Osteoblast (primary cell): ENCODE measurements at places on chromosomes 1 and 21. TPM values are rescaled to one million over a fixed set of nuclear protein-coding genes. Genes with fewer than 3 reads are reported as not detected.
A peak's percentile ranks its signal among the peaks of the same experiment; 100 is the strongest.

- H3K4me1 ChIP-seq = peaks cover 41% of the 10 kb centered on the region
- H3K27ac ChIP-seq = no peak overlapping the region
- no peaks in the 10 kb centered on the region for H3K27me3 ChIP-seq
- peaks cover 5% of the 10 kb centered on the region for H3K36me3 ChIP-seq
Measured at GRCh38 chr1:9293241-9293532, 493 bp downstream of the SPSB1 start.

DNA sequence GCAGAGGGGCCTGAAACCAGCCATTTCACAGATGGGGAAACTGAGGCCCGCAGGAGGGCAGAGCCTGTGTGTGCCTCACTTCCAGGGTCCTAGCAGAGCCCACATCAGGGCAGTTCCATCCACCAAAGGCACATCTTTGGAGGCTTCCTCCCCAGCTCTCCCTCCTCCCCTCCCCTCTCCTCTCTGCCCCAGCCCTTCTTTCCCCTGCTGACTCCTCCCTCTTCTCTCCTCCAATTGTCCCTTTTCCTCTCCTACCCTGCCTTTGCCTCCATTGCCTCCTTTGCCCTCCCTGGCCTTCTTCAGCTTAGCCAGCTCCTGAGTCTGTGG is 56.6 kb downstream of the TMEM53 start:
- peak overlapping the region; percentile 77 for H3K4me3 ChIP-seq
- H3K27ac ChIP-seq = peak overlapping the region; percentile 23
- no peak for DNase-seq
- H3K4me1 ChIP-seq = peaks cover 44% of the 10 kb centered on the region

- peaks cover 3% of the 10 kb centered on the region for H3K4me1 ChIP-seq
- H3K27ac ChIP-seq = no peak overlapping the region
- no peaks in the 10 kb centered on the region for H3K27me3 ChIP-seq
- H3K4me3 ChIP-seq = no peak overlapping the region
Measured at GRCh38 chr21:45551316-45551715, 9.1 kb upstream of the SLC19A1 start.

DNA sequence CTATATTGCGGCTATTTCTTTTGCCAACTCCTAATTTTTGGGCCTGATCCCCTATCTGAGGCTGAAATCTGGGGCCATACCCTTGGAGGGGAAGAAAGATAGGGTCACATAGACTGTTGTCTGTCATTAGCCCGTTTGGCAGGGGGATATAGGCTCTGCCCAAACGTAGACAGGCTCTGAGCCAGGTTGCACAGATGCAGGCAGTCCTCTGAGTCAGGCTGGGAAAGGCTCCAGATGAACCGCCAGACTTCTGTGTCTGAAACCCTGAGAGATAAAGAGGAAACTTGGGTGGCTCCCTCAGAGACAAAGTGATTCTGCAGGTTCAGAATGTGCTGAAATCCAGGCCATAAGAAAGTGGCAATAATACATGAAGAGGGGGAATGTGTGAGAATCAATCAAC is 4.0 kb upstream of the CAP1 start:
- DNase-seq = peak; percentile 78
- no peaks in the 10 kb centered on the region for H3K27me3 ChIP-seq
- no peaks in the 10 kb centered on the region for H3K36me3 ChIP-seq
- no peak overlapping the region for H3K4me3 ChIP-seq
- H3K4me1 ChIP-seq = peaks cover 24% of the 10 kb centered on the region

GRCh38 chr1:232793944-232794343 is 11.3 kb upstream of the MAP10 start:
- no peak overlapping the region for H3K4me3 ChIP-seq
- DNase-seq = peak; percentile 8
- no peaks in the 10 kb centered on the region for H3K27me3 ChIP-seq

DNA sequence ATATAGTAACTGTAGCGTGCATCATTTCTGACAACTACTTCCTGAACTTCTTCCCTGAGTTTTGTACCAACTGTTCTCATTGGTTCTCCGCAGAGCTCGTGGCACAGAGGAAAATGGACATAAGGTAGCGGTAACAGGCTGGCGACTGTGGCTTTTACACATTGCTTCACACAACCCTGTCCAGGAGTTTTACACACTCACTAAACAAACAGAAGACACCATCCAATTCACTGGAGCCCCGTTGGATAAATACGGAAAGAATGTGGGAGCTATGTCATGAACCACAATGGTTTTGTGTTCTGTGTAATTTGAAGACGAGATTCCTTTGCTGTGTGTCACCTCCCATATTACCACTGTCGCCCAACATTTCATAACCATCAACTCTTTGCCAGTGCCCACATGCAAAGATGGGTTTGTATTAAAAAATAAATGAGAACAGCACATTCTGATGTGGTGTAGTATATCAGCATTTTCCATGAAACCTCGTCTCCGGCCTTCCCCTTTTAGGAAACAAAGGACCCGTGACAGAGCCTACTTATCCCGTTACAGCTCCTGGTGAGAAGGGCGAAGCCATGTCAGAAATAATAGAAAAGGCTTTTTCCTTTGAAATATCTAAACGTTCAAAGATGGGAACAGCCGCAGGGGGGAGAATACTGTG is 47.4 kb upstream of the ENAH start:
- peak; percentile 90 for DNase-seq
- no peaks in the 10 kb centered on the region for H3K36me3 ChIP-seq
- peaks cover 34% of the 10 kb centered on the region for H3K4me1 ChIP-seq
- peak overlapping the region; percentile 56 for H3K4me3 ChIP-seq
- no peaks in the 10 kb centered on the region for H3K27me3 ChIP-seq
- H3K27ac ChIP-seq = peak overlapping the region; percentile 99

GRCh38 chr1:39949891-39950290 is 5.1 kb upstream of the MFSD2A start:
- no peak overlapping the region for H3K4me3 ChIP-seq
- no peak for DNase-seq
- H3K27ac ChIP-seq = no peak overlapping the region
- H3K4me1 ChIP-seq = peaks cover 14% of the 10 kb centered on the region
- H3K27me3 ChIP-seq = peaks cover 3% of the 10 kb centered on the region

DNA sequence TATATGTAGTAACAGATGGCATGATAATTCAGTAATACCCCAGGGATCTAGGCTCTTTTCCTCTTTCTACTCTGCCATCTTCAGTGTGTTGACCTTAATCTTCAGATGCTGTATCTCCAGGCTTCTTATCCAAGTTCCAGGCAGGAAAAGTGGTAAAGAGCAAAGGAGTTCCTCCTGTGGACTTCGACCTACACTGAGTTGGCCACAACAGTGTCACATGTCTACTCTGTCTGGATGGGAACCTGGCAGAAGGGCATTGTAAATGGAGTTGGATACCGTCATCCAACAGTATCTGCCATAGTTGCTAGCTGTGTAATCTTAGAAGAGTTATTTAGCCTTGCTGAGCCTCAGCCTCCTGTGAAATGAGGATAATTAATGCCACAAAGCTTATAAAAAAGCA is 21.9 kb downstream of the IL23R start:
- DNase-seq = no peak
- H3K36me3 ChIP-seq = no peaks in the 10 kb centered on the region
- no peak overlapping the region for H3K4me3 ChIP-seq
- H3K4me1 ChIP-seq = peaks cover 7% of the 10 kb centered on the region

DNA sequence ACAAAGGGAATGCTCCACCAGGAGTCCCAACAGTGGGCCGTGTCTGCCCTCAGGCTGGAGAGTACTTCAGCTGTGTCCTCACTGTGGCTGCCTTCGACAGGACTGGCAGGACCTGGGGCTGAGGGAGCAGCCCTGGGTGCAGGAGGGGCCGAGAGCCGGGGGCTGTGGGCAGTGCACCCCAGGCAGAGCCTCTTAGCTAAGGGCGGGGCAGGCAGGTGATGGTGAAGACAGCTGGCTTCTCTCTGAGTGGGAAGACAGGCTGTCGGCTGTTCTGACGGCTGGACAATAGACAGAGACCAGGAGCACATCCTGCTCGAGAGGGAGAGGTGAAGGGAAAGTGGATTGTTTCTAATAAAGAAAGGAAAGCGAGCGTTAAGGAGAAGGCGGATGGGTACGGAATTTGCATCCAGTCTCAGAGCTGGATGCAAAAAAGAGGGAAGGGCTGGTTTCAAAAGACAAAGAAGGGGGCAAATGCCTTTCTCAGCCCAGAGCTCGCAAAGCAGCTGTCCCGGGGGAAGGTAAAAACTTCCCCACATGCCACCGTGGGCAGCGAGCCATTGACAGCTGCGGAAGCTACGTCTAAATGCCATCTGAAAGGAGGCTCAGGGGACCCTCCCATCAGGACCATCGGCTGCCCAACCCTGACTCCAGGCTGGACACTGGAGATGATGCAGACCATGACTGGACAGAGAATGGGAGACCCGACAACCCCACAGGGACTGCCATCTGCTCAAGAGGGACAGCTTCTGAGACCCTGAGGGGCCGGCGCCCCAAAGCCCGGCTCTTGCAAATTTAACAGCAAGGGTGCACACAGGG is 92.0 kb downstream of the STUM start:
- peaks cover 11% of the 10 kb centered on the region for H3K4me1 ChIP-seq
- no peak overlapping the region for H3K4me3 ChIP-seq
- H3K36me3 ChIP-seq = no peaks in the 10 kb centered on the region
- H3K27me3 ChIP-seq = no peaks in the 10 kb centered on the region
- no peak for DNase-seq

DNA sequence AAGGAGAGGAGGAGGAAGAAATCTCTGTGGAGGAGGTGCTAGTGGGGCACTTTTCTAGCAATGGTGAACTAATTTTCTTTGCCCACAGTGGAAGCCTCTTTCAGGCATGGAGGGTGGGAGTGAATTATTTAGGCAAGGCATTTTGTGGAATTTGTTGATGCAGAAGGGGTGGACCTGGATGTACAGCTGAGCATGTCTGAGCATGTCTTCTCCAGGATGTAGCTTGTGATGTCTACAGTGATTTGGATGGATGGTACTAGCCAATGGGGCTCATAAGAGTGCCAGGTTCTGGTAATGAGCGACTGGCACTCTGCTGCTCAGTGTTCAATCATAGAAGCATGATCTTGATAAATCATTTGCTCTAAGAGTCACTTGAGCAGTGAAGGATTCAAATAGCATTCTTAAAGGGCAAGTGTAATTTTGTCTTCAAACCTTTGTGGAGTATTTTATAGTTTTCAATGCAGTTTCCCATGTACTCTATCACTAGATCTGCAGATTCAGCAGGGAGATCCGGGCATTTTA is 153.9 kb upstream of the LMO4 start:
- no peak overlapping the region for H3K27ac ChIP-seq
- H3K36me3 ChIP-seq = no peaks in the 10 kb centered on the region
- H3K4me1 ChIP-seq = no peaks in the 10 kb centered on the region
- H3K4me3 ChIP-seq = no peak overlapping the region
- no peak for DNase-seq

GRCh38 chr1:6299557-6300165 is 38.8 kb upstream of the GPR153 start:
- no peaks in the 10 kb centered on the region for H3K36me3 ChIP-seq
- no peaks in the 10 kb centered on the region for H3K4me1 ChIP-seq
- no peak for DNase-seq
- H3K27ac ChIP-seq = no peak overlapping the region
- no peaks in the 10 kb centered on the region for H3K27me3 ChIP-seq

DNA sequence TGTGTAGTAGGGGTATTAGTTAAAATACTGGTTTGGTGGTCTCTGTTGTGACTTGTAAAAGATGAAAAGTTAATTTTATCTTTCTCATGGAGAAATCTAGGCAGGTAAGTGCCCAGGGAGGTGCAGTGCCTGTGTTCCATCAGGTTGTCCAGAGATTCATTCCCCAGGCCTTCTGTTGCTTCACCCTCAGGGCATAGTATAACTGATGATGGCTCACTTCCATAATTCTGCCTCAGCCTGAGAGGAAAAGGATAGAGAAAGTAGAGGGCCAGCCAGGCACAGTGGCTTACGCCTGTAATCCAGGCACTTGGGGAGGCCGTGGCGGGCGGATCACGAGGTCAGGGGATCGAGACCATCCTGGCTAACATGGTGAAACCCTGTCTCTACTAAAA is 153.9 kb downstream of the FMN2 start:
- DNase-seq = no peak
- H3K4me1 ChIP-seq = peaks cover 49% of the 10 kb centered on the region
- peaks cover 6% of the 10 kb centered on the region for H3K36me3 ChIP-seq

- DNase-seq = no peak
- H3K27me3 ChIP-seq = no peaks in the 10 kb centered on the region
- H3K4me3 ChIP-seq = no peak overlapping the region
- peaks cover 17% of the 10 kb centered on the region for H3K4me1 ChIP-seq
Measured at GRCh38 chr1:178376008-178376407, 120.8 kb downstream of the CLEC20A start.

The ZBTB40 gene
- total RNA-seq = 13.8 and 16.3 TPM in 2 replicates

The IFNGR2 gene
- total RNA-seq = 60.1 and 63.1 TPM in 2 replicates

The CEPT1 gene
- 32.4 and 37.3 TPM in 2 replicates for total RNA-seq
